ENCODE measurements at places on chromosomes 11 and 22.

- no peak for DNase-seq
These were observed 23.8 kb upstream of the TTC28 start for GRCh38 chr22:28703436-28703835.

DNA sequence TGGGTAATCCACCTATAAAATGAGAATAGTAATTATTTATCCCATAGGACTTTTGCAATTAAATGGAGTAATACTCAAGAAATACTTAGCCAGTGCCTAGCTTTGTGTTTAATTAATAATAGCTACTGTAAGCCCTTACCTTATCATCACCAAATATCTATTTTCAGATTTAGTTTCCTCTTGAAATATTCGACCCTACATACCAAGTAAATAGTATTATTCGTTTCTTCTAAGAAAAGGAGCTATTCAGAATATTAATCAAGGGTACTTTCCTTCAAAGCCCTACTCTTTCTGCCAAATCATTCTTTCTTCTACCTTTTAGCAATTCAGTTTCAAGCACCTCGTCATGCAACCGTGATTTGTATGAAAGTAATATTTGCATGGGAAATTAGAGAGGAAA is 6.7 kb downstream of the FBXO3 start:
- DNase-seq: no peak

GRCh38 chr11:126115816-126116331 is 53.2 kb upstream of the CDON start:
- DNase-seq: no peak

GRCh38 chr11:67631411-67631810 is 1.7 kb upstream of the NUDT8 start:
- DNase-seq: no peak

GRCh38 chr22:35437049-35437448 is 37.1 kb downstream of the MCM5 start:
- DNase-seq: no peak

GRCh38 chr11:58392746-58393145 is 13.9 kb downstream of the OR5B3 start:
- no peak for DNase-seq

GRCh38 chr11:120339394-120339890 is 3.2 kb downstream of the ARHGEF12 start:
- peak; percentile 24 for DNase-seq

GRCh38 chr11:79241205-79241851 is 199.5 kb downstream of the TENM4 start:
- no peak for DNase-seq

- no peak for DNase-seq
These were observed 143.6 kb upstream of the ANO5 start for GRCh38 chr11:22049276-22049675.

Data from naive thymus-derived CD8-positive, alpha-beta T cell (primary cell).